Natural killer cell (primary cell): ENCODE measurements at places on chromosomes 11 and 22. TPM values are rescaled to one million over a fixed set of nuclear protein-coding genes. Genes with fewer than 3 reads are reported as not detected.

- no peak for DNase-seq
Observed at GRCh38 chr22:38842512-38843200, 1.2 kb downstream of the NPTXR start.

DNA sequence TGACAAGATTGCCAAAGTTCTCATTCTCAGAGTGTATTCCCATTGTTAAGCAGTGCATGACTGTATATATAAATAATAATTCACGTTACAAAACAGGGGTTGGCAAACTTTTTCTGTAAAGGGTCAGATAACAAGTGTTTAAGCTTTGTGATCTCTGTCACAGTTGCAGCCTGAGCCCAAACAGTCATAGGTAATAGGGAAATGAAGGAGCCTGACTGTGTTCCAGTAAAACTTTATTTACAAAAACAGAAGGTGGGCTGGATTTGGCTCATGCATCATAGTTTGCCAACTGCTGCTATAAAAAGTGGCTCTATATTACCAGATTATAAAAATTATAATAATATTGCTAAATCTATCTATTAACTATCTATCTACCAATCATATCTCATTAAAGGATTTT, 3.5 kb downstream of the MMP7 start:
- DNase-seq: no peak

GRCh38 chr11:120142441-120143100, 4.7 kb upstream of the TRIM29 start:
- DNase-seq: no peak

The SAAL1 gene
- 27.8 TPM for total RNA-seq

DNA sequence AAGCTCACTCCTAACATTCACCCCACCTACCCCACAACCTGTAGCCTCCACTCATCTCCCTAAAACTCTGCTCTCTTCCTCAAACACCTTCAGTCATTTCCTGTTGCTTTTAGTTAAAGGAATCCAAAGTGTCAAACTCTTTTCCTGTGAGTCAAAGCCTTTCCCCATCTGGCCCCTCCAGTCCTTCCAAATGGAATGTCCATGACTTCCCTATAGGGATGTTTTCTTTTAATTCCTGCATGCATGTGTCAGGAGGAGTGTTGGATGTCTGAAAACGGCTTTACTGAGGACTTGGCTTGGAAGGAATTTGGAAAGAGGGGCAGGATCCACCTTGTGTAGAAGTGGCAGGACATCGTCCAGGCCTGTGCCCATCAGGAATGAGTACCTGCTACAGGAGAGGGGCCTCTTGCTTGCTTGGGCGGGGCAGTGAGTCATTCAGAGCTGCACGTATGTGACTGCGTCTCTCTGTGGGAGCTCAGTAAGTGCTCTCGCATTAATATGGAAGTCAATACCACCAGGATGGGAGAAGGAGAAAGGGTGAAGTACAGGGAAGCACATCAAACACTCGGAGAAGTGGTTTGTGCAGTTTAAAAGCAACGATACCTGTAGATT, 491.9 kb downstream of the OPCML start:
- no peak for DNase-seq

DNA sequence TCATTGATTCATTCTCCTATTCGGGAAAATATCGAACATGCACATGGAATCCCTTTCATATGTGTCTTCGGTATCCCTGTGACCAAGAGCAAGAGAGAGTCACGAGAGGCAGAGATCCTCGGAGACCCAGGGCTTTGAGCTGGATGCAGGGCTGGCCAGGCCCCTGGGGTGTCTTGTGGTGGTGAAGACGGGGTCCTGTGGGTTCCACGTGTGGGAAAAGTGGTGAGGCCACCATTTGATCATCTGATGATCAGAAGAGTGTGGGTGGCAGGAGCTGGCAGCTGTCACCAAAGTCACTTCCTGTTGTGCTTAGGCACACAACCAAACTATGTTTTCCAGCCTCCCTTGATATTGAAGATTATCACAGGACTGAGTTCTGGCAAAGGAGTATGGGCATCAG, 94.0 kb downstream of the BRD1 start:
- DNase-seq: no peak

The KCNE3 gene
- 1.3 TPM for total RNA-seq

GRCh38 chr11:26187639-26188038, 144.3 kb upstream of the ANO3 start:
- no peak for DNase-seq

DNA sequence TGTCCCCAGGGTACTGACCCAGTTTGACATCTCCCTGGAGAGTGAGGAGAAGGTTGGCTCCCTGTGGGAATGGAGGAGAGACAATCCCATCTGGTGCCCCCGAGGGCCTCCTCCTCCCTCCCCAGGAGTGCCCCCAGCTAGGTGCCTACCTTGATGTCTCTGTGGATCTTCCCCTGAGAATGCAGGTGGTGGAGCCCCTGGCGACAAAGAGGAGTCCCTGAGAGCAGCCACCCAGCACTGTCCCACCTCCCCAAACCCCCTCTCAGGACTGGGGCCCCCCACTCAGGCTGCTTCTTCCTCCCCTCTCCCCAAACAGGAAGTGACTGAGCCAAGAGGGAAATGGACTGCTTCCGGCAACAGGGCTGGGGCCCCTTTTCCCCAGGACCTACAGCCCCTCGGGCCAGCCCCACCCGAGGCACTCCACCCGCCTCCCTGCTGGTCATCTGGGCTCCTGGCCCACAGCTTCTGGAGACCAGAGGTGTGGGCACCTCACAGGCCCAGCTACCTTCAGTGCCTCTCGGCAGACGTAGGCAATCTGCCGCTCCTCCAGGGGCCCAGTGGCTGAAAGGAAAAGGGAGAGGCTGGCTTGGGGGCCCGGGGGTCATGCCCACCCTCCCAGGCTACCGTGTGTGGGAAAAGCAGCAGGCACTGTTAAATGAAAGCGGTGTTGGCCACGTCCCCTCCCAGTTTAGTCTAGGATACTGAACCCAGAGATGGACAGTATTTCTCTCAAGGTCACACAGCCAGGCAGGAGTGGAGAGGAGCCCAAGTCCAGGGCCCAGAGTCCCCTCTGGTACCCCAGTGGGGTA, 1.2 kb downstream of the MAP4K2 start:
- DNase-seq: no peak

The CDC42EP2 gene
- 1.4 TPM for total RNA-seq

DNA sequence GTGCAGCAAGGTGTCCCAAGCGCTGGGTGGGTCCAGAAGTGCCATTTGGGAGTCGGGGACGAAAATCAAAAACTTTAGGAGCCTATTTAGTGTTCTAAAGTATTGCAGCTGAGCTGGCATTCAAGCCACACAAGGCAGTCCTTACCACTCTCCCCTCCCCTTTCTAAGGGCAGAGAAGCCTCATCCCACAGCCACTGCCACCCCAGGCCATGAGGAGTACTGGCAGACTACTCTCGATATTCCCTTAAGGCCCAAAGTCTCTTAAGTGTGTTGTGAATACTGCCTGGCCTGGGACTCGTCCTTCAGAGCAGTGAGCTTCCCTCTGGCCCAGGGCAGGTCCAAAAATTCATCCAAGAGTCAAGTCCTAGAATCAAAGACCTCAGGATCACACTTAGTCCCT, 7.8 kb downstream of the FANCF start:
- DNase-seq: no peak

The EHF gene
- not detected for total RNA-seq

GRCh38 chr11:73652856-73653559, 6.6 kb downstream of the PLEKHB1 start:
- DNase-seq: no peak
